ENCODE measurements at places on chromosomes 12 and 14.
A peak's percentile ranks its signal among the peaks of the same experiment; 100 is the strongest.

DNA sequence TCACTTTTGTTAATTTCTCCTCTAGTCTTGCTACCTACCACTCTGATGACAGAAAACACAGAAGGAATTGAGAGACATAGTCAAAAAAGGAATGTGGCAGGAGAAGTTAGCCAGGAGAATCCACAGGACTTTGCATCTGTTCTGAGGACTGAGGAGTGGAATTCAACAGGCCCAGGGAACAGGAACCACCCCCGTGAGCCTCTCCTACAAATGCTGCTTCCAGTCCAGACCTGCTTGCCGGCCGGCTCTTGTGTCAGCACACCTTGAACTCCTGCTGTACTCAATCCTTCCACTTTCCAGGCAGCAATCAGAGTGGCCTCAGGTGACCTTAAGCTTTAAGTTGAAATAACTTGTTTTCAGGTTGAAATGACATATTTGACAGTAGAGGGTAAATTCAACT, 903.1 kb downstream of the BCL11B start:
- DNase-seq, result no peak

DNA sequence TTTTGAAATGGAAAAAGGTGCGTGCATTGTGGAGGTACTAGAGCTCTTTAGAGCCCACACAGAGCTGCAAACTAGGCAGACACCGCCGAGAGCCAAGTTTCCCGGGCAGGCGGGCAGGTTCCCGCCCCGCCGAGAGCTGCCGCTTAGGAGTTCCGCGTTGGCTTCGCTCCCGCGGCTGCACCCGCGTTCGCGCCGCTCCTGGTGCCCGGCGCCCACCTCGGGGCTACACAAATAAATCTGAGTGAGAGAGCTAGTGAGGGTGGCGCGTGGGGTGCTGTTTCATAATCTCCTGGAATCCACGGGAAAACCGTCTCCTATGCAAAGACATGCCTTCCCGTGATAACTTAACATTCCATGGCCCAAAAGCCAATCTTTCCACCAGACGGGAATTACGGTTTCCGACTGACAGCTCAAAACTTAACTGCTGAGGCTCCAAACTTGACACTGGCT, 645 bp downstream of the KITLG start:
- DNase-seq, result no peak

GRCh38 chr14:63670692-63671091, 29.0 kb upstream of the WDR89 start:
- DNase-seq, result no peak

DNA sequence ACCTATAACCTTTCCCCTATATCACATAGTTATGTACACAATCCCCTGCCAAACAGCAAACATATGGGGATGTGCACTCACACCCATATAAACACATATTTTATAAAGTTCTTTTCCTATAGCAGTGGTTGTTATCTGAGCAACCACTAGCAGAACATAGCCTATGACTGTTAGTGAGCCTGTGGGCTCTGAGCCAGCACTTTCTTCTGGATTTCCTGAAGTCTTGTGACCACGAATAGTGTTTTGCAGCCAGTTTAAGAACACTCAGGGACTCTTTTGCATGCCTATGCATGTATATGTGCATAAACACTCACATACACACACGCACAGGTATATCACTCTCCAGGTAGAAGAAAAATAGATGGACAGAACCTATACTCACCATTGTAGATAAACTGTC, 17.1 kb downstream of the TESPA1 start:
- no peak for DNase-seq

- DNase-seq, result no peak
Observed at GRCh38 chr12:70603044-70603443, 34.2 kb downstream of the PTPRB start.

- DNase-seq, result no peak
Observed at GRCh38 chr14:70649803-70650202, 8.1 kb downstream of the TTC9 start.

DNA sequence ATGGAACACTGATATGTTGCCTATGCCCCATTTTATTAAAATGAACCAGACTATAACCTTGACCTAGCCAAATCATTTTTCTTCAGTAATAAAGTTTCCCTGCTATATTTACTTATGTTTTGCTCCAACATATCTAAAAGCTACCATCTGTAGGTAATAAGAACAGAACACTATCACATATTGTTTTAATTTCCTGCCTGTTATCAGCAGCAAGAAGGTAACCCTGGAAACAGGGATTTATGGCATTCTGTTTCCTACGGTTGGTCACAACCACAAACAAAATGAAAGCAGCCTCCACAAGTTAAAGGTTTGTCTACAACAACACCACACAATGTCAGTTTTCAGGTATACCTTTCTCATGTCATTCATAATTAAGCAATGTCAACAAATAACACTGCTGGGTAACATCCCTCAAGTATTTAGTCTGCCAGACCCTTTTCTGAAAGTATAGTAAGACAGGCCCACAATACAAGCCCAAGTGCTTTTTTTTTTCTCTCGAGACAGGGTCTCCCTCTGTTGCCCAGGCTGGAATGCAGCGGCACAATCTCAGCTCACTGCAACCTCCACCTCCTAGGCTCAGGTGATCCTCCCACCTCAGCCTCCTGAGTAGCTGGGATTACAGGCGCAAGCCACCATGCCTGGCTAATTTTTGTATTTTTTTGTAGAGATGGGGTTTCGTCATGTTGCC, 25.5 kb downstream of the GCH1 start:
- no peak for DNase-seq

- no peak for DNase-seq
Observed at GRCh38 chr14:62308891-62309290, 546.7 kb downstream of the SNAPC1 start.

GRCh38 chr12:617304-617915, 45.8 kb downstream of the NINJ2 start:
- no peak for DNase-seq

DNA sequence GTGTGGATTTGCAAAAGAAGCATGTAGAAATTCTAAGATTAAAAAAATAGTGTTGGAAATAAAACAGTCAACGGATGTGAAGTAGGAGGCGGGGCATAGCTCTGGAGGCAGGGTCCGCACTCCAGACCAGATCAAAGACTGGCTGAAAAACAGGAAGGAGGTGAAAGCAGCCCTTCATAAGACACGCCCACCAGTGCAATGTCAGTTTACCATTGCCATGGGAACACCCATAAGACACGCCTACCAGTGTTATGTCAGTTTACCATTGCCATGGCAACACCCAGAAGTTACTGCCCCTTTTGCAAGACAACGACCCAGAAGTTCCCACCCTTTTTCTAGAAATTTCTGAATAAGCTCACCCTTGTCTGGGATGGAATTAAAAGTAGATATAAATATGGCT, 87.1 kb downstream of the FZD10 start:
- no peak for DNase-seq

GRCh38 chr12:119266963-119267362, 67.6 kb upstream of the CCDC60 start:
- DNase-seq, result no peak

DNA sequence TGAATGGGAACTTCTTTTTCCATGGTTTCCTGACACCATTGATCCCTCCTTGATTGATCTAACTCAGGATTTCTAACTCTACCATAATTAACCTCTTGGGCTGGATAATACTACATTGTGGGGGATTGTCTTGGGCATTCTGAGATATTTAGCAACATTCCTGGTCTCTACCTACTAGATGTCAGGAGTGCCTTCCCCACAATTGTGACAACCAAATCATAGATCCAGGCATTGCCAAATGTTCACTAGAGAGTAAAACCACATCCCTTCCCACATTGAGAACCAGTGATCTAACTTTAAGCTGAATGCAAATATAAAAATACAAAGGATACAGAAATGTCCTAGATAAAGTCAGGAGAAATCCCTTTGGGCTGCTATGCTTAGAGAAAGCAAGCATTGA, 36.9 kb upstream of the CCDC198 start:
- DNase-seq, result no peak

DNA sequence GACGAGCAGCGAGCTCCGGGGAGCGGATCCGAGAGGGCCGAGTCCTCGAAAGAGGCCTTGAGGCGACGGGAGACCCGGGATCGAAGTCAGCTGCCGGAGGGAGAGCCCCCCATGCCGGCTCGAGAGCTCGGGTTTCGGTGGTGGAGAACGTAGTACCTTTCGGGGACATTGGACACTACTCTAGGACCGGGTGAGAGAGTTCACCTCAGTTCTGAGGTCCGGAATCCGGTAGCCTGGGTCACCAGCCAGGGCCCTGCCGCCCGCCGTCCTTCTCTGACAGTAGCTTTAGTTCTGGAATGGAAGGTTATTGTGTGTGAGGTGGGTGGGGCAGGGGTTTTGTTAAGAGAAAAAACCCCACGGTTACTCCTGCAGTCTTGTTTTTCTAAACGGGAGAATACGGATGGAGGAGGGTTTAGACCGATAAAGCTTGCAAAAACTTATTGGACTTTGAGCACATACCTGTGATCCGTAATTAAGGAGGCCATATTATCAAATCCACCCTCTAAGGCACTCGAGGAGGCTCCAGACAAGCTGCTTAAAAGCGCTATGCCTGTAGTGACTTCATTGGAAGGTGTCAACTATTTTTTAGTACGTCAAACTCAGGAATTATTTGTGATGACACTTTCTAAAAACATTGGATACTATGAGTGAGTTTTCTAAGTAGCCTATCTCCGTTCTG, 765 bp downstream of the SCYL2 start:
- no peak for DNase-seq

DNA sequence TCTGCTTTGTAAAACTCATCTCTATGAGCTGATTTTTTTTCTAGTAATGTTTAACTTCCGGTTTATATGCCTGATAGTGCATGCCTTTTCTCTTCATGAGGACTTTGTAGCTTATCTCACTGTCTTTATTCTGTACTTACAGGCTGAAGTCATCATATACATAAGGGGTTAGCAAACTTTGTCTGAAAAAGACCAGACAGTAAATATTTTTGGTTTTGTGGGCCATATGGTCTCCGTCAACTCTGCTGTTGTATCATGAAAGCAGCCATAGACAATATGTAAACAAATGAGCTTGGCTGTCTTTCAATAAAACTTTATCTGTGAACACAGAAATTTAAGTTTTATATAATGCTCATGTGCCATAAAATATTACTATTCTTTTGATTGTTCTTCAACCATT, 172.1 kb downstream of the GXYLT1 start:
- DNase-seq, result no peak

DNA sequence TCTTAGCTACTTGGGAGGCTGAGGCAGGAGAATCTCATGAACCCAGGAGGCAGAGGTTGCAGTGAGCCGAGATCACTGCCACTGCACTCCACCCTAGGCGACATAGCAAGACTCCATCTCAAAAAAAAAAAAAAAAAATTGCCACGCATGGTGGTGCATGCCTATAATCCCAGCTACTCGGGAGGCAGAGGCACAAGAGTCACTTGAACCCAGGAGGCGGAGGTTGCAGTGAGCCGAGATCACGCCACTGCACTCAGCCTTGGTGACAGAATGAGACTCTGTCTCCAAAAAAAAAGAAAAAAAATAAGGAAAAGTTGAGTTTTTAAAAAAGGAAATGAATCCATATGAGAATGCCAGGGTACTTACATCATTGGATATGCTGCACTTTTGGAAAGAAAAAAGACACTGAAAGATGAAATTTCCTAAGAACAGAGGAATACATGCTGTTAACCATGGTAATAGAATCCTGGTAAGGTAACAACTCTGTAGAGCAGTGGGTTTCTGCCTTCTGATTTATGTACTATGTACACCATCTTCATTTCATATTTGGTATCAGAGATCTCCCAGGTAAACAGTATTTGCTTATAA, 222.7 kb downstream of the ERC1 start:
- no peak for DNase-seq

GRCh38 chr14:74176400-74176793, 62.9 kb upstream of the VSX2 start:
- no peak for DNase-seq

- DNase-seq, result no peak
Observed at GRCh38 chr14:94374116-94374515, 14.3 kb downstream of the SERPINA1 start.

GRCh38 chr12:56758728-56759262, 4.3 kb upstream of the HSD17B6 start:
- DNase-seq, result no peak

DNA sequence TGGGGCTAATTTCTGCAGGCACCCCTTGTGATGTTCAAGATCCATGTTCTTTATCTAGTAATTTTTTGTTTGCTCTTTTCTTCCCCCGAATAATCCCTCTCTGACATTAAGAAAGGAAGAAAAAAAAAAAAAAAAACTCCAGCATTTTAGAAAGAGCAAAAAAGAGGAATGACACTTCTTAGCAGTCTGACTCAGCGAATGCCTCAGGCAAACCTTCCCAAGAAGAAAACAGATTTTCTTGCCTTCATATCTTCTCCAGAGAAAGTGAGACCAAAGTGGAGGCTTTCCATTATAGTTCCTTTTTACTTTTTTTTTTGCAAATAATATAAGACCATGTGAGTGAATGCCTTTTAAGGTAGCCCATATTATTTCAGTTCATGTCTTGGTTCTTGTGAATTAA, 479.0 kb upstream of the SYT1 start:
- DNase-seq, result no peak

DNA sequence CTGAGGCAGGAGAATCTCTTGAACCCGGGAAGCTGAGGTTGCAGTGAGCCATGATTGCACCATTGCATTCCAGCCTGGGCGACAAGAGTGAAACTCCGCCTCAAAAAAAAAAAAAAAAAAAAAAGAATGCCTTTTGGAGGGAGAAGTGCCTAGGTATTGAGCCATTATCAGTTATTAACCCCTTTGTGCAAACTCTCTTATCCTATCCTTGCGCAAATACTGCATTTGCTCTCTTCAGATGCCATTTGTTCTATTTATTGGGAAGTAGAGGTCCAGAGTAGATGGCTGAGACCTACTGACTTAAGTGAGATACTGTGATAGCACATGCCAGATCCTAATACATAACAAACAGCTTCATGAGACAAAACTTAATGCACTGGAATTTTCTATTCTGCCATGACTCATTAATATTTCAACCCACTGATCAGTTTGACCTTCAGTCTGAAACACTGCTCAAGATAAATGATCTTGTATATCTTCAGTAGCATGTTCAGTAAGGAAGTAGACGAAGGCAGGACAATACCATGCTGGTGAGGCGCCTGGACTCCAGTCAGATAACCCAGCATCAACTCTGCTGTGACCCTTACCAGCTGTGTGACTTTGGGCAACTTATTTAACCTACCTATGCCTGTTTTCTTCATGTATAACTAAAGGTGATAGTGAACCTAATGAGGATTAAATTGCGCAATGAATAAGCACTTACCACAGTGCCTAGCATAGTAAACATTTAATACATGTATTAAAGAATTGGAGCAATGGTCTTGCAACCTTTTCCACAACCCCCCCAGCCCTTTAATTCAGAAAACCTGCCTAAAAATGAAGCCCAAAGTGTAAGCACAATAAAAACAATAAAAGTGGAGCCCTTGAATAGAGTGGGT, 5.7 kb upstream of the DNAAF2 start:
- DNase-seq, result no peak

DNA sequence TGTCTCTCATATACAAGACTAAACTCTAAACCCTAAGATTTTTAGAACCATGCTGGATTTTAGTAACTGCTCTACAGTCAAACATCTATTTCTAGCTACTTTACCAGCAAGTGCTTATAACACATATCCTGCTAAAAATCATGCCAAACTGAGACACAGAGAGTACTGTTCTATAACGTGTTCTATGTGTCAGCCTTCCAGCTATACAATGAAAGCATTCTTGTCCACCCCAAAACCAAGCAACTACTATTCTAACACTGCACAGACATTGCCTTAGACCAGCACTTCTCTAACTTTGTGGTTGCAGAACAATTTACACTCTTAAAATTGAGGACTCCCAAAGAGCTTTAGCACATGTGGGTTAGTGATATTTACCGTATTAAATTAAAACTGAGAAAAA, 85.7 kb downstream of the SPPL3 start:
- no peak for DNase-seq

GRCh38 chr12:89539426-89540223, 13.8 kb upstream of the POC1B start:
- DNase-seq, result no peak

GRCh38 chr12:22334410-22335100, at the start of gene ST8SIA1:
TSS of gene ST8SIA1 (minus strand) at chr12:22334707. CDS start at chr12:22334232, 475 bp downstream.
- DNase-seq, result peak; percentile 43
